ENCODE measurements at places on chromosomes 5 and 9.

DNA sequence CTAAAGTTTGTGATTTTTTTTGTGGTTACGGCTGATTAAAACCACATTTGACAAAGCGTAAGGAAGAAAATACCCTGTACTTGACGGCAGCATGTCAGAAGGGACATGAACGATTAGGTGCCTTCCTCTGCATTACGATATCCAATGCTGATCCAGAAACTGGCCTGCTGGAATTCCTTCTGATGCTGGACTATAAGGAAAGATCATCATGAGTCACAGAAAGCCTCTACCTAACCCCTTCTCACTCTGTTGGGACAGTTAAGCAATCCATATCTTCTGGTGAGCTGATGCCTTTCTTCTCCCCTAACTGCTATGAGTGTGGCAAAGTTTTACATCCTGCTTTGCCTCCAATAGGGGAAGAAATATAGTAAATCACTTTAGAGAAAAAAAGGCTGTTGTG lies 78.4 kb upstream of the PAPPA start:
- DNase-seq: no peak

GRCh38 chr5:72508241-72509170 lies 1.3 kb upstream of the ZNF366 start:
- no peak for DNase-seq

- no peak for DNase-seq
Observed at GRCh38 chr9:134858051-134858841, 22.4 kb upstream of the FCN2 start.

- no peak for DNase-seq
Observed at GRCh38 chr5:131513780-131514179, 121.2 kb downstream of the RAPGEF6 start.

- no peak for DNase-seq
Observed at GRCh38 chr9:8389531-8389930, 590.0 kb upstream of the DMAC1 start.

DNA sequence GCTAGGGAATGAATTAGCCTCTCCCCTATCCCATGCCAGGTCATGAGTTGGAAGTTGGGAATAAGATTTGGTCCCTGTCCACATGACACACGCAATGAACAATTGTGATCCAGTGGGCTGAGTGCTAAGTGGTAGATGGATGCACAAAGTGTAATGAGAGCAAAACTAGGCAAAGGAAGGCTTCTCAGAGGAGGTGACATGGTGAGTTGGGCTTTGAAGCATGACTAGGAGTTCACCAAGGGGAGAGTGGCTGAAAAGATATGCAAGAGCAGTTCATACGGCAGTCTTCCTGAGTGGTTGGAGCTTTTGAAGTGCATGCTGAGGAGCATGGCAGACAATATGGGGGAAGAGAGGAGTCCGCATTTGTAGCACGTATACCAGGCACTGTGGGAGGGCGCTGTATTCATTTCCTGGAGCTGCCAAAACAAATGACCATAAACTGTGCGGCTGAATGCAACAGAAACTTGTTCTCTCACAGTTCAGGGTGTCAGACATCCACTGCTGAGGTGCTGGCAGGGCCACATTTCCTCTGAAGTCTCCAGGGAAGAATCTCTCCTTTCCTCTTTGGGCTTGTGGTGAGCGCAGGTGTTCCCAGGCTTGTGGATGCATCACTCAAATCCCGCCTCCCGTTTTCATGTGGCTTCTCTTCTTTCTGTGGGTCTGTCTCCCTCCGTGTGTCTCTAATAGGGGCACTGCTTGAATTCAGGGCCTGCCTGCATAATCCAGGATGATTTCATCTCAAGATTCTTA lies 49.5 kb downstream of the NSG2 start:
- no peak for DNase-seq

Data from NCI-H524 treated with DMSO at 0.1 percent for 48 hours (cell line).